ENCODE measurements at places on chromosomes 16 and 17.
A peak's percentile ranks its signal among the peaks of the same experiment; 100 is the strongest.

GRCh38 chr16:75112734-75113491 is 3.7 kb downstream of the LDHD start:
- DNase-seq = no peak

DNA sequence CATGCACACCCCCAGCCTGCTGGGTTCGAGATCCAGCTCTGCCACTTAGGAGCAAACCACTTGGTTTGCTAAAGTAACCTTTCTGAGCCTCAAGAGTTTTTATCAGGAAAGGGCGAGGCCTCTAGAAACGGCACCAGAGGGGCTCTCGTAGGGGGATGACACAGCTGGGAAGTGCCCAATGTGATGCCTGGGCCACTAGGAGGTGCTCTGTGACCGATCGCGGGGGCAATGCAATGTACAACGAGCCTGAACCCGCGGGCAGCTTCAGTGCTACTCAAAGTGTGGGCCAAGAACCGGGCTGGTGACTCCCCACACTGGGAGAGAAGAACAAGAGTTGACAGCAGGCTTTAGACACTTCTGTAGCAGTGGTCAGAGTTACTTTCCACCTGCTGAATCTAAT is 9.4 kb downstream of the C16orf89 start:
- DNase-seq = no peak

DNA sequence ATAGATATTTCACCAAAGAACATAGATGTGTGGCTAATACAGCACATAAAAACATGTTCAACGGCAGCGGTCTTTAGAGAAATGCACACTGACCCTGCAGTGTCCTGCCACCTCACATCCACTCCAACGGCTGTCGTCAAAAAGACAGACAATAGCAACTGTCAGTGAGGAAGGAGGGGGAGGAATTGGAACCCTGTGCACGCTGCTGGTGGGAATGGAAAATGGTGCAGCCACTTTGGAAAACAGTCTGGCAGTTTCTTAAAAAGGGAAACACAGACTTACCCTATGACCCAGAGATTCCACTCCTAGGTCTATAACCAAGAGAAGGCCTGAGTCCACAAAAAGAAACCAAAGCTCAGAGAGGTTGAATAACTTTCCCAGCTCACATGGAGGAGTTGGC is 7.7 kb downstream of the CEP295NL start:
- no peak for DNase-seq

DNA sequence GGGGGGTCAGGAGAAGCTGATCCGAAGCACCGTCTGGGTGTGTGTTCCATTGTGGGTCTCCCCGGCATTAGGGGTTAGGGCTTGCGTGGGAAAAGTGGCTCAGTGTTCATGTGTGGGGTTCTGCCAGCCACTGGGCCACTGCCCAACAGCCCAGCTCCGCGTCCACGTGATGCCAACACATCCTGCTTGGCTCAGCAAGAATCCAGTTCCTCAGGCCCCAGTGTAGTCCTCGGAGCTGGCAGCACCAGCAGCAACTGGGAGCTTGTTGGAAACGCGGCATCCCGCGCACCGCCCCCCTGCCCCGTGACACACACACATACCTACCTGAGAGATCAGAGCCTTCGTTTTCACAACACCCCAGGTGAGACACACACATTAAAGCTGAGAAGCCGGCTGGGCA is 18.9 kb downstream of the LGALS9 start:
- no peak for DNase-seq

- no peak for DNase-seq
Observed at GRCh38 chr16:52069866-52070265, 477.1 kb downstream of the TOX3 start.

DNA sequence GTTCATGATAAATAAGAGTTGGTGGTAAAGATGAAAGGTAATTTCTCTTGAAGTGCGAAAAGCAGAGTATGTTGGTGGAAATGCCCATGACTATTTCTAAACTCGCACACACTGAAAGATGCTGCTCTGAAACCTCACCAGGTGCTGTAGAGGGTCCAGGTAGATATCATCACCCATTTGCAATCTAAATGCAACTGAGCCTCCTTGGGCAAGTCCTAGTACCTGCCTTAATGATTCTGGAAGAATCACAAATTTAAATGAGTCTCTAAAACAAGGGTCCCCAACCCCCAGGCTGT is 5.9 kb upstream of the MMD start:
- no peak for DNase-seq

DNA sequence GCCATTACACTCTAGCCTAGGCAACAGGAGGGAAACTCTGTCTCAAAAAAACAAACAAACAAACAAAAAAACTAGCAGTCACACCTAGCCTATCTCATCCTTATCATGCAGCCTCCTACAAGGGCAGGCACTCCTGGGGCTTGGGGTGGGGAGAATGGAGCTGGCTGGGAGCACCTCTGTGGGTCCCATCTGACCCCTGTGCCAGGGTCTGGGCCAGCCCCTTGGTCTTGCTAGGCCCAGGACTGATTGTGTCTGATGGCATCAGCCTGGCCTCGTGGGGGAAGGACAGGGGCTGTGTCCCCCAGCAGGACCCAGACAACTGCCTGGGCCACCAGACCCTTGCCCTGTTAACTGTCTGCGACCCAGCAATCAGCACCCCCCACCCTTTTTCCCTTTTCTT is 49.8 kb downstream of the SREBF1 start:
- no peak for DNase-seq

DNA sequence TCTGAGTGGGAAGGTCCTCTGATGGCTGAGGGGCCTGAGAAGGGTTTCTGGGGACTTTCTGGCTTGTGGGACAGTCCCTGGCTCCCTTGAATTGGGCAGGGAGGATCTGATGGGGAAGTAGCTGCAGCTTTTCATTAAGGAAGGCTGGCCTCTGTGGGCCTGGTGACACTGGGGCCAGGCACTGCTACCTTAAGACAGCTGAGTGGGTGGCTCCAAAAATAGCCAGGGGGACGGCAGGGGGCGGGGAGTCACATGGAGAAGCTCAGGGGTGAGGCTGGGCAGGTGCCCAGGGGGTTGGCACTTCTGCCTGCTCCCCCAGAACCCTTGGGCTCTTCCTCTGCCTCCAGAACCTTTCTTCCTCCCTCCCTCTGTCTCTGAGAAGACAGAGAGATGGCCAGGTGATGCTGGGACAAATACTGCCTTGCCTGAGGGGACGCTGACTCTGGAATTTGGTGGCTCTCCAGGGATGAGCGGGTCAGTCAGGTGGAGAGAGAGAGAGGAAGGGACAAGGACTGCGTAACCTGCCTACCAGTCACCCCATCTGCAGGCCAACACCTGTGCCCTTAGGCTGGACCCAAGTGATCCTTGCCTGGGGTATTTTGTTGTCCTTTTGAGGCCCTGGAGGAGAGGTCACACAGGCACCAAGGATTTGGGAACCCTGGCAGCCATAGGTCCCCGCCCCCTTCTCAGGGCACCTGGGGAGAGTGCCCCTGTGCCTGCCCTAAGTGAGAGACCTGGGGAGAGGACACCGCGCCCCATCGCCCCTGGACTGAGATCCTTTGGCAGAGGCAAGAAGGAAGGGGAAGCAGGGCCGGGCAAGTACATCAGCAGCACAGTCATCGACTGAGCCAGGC is 1.7 kb upstream of the SGCA start:
- DNase-seq = no peak

- DNase-seq = no peak
Observed at GRCh38 chr16:1346422-1347285, 5.0 kb downstream of the TSR3 start.

GRCh38 chr17:10094797-10095196 is 103.6 kb downstream of the GAS7 start:
- DNase-seq = no peak

DNA sequence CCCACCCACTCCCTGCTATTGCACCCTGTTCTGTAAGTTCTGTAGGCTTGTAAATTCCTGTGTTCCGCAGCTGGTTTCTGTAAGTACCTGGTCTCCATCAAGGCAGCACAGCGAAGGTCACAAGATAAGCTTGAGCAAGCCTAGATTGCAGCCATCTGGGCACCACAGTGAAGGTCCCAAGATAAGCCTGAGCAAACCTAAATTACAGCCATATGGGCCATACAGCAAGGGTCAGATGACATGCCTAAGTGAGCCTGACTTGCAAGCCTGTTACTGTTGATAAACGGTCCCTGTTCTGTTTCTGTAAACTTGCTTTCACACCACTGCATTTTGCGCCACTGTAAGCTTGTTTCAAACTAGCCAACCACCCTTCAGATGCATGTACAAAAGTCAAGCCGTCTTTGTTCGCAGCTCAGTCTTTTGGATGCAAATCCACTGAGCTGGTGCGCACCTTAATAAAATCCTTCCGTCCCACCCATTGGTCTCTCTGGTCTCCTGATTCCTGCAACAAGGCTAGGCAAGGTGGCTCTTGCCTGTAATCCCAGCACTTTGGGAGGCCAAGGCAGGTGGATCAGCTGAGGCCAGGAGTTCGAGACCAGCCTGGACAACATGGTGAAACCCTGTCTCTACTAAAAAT is 42.6 kb upstream of the ATF7IP2 start:
- DNase-seq = no peak

DNA sequence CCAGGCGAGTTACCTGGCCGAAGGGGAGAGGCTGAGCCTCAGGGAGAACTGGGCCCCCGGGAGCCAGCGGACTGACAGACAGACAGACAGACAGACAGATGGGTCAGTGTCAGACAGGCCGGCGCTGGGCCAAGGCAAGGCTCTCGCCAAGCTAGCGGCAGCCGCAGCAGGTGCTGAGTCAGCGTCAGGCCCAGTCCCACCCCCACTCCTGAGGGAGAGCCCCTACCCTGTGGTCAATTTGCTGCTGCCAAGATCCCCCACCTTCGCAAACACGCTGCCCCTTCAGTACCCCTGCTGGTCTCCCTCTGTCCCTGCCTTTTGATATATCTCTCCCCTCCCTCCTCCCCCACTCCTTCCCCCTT is 1.5 kb downstream of the FGF11 start:
- no peak for DNase-seq

GRCh38 chr17:73292031-73292531 is 19.7 kb downstream of the CDC42EP4 start:
- no peak for DNase-seq

DNA sequence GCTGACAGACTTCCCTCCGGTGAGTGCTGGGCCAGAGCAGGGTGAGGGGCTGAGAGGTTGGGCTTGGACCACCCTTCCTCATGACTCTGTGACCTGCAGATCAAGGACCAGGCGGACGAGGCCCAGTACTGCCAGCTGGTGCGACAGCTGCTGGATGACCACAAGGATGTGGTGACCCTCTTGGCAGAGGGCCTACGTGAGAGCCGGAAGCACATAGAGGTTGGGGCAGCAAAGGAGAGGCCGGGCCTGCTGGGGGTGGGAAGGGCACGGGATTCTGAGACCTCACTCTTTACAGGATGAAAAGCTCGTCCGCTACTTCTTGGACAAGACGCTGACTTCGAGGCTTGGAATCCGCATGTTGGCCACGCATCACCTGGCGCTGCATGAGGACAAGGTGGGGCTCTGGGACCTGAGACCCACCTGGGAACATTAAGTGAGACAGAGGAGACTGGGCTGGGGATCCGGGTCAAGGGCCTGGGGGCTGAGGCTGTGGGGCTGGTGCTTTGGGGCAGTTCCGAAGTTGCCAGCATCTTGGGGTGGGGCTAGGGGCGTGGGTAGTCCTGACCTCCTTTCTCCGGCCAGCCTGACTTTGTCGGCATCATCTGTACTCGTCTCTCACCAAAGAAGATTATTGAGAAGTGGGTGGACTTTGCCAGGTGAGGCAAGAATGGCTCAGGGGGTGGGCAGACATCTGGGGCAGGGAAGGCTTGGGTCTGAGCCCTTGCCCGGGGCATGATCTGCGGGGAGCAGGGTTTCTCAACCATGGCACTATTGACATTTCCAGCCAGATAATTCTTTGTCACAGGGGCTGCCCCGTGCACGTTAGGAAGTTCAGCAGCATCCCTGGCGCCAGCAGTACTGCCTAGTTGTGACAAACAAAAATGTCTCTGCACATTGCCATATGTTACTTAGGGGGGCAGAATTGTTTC is 2.2 kb downstream of the BCKDK start:
- no peak for DNase-seq

GRCh38 chr17:19873346-19873745 is 5.6 kb upstream of the ULK2 start:
- DNase-seq = no peak

GRCh38 chr17:40884708-40885512 is at the start of gene KRT20:
Gene KRT20 (minus strand): TSS chr17:40885242. CDS start chr17:40885185, 57 bp downstream.
- no peak for DNase-seq

- no peak for DNase-seq
Observed at GRCh38 chr17:9364837-9365430, 210.7 kb downstream of the STX8 start.

- DNase-seq = no peak
Observed at GRCh38 chr16:84650062-84650991, 2.0 kb downstream of the KLHL36 start.

DNA sequence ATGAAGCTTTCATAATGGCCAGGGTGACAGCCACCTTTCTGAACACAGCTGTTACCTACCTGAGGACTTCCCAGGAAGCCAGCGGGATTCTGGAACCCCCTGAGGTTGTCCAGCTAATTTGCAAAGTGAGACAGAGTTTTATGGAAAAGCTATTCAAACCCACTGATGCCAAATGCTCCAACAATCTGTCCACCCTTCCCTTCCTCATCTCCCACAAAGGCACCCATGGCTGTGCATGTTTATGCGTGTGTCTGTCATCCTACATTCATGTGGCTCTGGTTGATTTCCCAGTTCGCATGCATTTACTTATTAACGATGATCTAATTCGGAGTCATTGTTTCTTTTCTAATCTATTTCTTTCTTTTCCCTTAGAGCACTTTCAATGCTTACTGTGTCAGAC is 217.1 kb downstream of the SLC39A11 start:
- DNase-seq = no peak

GRCh38 chr17:8209907-8210760 is at the start of gene AURKB:
Gene AURKB (minus strand): TSS chr17:8210575. CDS start chr17:8210224, 351 bp downstream.
- peak; percentile 90 for DNase-seq

DNA sequence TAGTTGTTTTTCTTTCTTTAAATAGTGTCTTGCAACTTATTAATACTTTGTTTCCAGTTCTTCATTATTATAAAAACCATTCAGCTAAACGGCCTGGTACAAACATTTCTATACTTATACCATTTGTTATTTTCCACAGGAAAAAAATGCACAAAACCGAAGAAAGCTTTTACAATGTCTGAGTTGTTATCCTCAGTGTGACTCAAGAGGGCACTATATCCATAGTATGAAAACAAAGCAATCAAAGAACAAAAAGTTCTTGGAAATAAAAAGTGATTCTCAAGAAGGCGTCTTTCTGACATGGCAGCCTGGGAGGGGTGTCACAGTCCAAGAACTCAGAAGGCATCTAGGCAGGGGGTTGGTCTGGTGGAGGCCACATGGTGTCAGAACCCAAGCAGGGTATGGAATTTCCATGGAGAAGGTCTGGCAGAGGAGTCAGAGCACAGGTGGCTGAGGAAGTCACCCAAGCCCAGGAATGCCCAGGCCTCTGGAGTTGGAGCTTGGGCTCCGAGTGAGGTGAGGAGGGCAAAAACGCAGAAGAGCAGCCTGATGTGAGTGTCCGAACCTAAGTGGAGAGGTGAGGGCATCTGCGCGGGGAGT is 70.9 kb upstream of the ATP2A3 start:
- DNase-seq = no peak
